Nephron progenitor cell (in vitro differentiated cells): ENCODE measurements at places on chromosomes 6 and 20.

DNA sequence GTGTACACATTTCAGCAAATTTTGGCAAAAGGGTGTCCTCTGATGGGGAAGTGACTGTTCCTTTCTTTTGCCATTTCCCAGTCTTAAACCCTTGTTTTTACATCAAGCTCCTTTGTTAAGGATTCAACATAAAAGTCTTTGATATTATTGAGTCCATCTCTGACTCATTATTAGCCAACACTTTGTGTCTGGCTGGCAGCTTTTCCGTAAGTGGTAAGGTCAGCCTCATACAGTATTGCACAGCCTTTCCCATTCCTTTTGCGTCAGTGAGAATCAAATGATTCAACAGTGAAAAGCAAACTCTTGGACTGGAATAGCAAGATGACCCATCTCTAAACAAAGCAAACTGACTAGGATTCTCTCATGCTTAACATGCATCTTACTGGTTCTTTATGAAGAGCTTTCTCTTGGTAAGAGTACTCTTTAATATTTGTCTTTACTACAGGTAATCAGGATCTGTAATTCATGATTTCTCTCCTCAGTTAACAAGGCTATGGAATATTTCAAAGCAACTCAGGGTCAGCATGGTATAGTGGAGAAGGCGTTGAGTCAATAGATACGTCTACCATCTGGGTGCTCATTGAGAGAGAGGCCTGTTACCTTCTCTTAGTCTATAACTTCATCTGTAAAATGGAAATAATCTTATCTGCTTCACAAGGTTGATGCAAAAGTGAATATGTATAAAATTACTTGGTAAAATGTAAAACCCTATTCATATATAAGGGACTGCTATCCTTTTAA is 183.6 kb downstream of the PRL start:
- H3K4me3 ChIP-seq = no peak overlapping the region
- peaks cover 81% of the 10 kb centered on the region for H3K36me3 ChIP-seq
- H3K27ac ChIP-seq = no peak overlapping the region
- DNase-seq = no peak

DNA sequence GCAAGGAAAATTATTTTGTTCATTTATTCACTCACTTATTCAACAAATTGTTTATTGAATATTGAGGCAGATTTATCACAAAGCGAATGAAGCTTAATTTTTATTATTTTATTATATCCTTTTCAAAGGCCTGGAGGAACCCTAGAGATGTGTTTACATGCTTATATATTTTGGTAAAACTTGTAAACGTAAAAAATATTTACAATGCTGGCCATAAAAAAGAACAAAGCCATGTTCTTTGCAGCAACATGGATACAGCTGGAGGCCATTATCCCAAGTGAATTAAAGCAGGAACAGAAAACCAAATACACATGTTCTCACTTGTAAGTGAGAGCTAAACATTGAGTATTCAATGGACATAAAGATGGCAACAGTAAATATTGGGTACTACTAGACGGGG is 58.8 kb downstream of the ELOVL4 start:
- H3K27ac ChIP-seq = no peak overlapping the region
- H3K4me1 ChIP-seq = no peaks in the 10 kb centered on the region
- H3K27me3 ChIP-seq = peaks cover 5% of the 10 kb centered on the region
- H3K4me3 ChIP-seq = no peak overlapping the region
- DNase-seq = no peak

DNA sequence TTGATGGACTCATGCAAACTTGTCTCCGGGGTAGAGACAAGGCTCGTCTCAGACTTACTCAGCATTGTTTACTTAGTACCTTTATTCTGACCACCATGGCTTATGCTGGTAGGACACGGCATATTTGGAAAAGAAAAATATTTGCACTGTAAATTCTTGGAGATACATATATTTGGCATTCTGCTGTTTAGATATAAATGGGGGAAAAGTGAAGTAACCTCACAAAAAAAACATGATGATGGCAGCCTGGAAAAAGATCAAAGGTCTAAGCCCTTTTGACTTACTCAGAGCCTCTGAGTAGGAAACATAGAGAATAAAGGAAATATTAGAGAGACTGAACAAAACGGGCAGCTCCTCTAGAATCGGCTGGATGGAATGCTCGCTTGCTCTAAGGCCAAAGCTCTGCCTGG is 32.5 kb downstream of the PDE10A start:
- peaks cover 38% of the 10 kb centered on the region for H3K36me3 ChIP-seq
- no peak overlapping the region for H3K4me3 ChIP-seq
- peak overlapping the region; percentile 62 for H3K27ac ChIP-seq
- no peak for DNase-seq
- peaks cover 3% of the 10 kb centered on the region for H3K27me3 ChIP-seq

DNA sequence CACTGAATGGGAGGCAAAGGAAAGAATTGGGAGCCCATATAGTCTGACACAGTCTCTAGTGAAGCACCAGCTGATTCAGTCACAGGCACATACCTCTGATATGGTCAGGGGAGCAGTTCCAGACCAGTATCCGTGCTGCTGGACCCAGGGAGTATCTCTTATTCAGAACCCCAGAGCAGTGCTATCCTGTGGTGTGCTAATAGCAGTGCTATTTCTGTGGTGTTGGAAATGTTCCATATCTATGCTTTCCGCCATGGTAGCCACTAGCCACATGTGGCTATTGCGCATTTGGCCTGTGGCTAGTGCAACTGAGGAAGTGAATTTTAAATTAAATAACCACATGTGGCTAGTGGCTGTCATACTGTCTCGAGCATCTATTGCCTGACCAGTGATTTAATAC is 11.0 kb downstream of the SCUBE3 start:
- peaks cover 14% of the 10 kb centered on the region for H3K4me1 ChIP-seq
- DNase-seq = no peak
- H3K27me3 ChIP-seq = no peaks in the 10 kb centered on the region
- no peak overlapping the region for H3K4me3 ChIP-seq
- H3K36me3 ChIP-seq = peaks cover 26% of the 10 kb centered on the region

- no peaks in the 10 kb centered on the region for H3K36me3 ChIP-seq
- no peaks in the 10 kb centered on the region for H3K27me3 ChIP-seq
- DNase-seq = no peak
- H3K27ac ChIP-seq = no peak overlapping the region
Measured at GRCh38 chr20:20216941-20217340, 151.0 kb upstream of the INSM1 start.

DNA sequence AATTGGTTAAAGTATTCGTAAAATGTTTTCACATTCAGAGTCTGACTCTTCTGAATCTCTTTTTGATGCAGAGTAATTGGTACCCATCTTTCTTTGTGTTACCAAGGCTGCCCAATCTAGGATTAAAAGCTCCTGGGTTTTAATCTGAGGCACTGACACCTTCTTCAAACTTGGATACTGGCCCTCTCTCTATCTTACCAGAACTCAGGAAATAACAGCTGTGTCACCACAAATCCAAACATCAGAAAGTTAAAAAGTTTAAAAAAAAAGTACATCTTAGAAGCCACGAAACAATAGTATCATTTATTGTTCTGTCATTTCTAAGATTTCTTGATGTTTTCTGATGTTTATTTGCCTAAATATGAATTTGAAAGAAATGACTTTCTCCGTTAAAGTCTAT is 255.5 kb upstream of the RUNX2 start:
- no peak for DNase-seq
- H3K36me3 ChIP-seq = peaks cover 2% of the 10 kb centered on the region
- H3K27ac ChIP-seq = no peak overlapping the region
- no peak overlapping the region for H3K4me3 ChIP-seq

DNA sequence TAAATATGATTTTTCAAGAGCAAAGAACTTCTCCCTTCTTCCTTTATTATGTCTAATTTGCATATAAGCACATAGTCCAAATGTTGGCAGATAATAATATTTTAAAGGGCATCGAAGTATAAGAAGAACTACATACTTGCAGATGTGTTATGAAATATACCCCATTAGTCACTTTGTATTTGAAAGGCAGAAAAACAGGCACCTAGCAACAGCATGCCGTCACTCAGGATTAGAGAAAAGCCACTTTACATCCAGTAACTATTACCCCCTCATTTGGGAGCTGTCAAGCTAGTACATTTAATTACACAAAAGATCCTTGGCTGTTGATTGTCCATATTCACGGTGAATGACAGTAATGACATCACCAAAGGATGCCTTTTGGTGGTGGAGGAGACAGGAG is 99.3 kb upstream of the ARMC2 start:
- DNase-seq = no peak
- H3K4me3 ChIP-seq = no peak overlapping the region
- H3K27me3 ChIP-seq = peaks cover 21% of the 10 kb centered on the region
- peaks cover 34% of the 10 kb centered on the region for H3K4me1 ChIP-seq

- no peaks in the 10 kb centered on the region for H3K4me1 ChIP-seq
- no peaks in the 10 kb centered on the region for H3K36me3 ChIP-seq
- H3K4me3 ChIP-seq = no peak overlapping the region
- H3K27me3 ChIP-seq = peaks cover 75% of the 10 kb centered on the region
Measured at GRCh38 chr20:21614980-21615379, 90.5 kb upstream of the PAX1 start.

DNA sequence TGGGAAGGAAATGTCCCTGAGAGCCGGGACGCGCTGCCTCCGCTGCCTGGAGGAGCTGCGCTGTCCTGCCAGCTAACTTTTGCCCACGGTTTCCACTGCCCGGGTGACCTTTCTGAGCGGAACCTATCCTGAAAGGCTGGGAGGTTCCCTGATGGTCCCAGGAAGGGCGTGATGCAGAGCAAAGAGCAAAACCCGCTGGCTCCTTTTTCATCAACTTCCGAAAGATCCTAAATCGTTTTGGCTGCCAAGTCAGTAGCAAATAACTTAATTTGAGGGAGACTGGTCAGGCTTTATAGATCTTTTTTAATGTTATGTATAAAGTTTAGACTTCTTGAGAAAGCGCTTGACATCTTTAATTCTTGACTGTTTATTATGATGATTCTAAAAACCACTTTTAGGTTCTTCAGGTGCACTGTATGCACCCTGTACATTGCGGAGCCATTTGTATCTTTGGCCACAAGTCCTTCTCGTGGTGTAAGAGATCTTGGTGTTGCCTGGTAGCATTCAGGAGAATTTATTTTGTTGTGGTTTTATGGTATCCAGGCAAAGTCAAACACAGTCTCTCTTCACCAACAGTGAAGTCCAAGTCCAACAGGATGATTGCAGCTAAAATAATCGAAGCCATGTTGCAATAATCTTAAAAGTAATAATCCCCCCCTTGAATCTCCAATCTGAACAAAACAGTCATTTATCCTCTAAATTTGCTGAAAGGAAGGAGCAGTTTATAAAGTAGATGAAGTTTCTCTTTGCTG is at the start of gene SYNE1:
Gene SYNE1 (minus strand): TSS at position 67 of the 752 bp plus-strand sequence. CDS start 9,031 bp downstream, outside the sequence.
- H3K27me3 ChIP-seq = peaks cover 78% of the 10 kb centered on the region
- no peaks in the 10 kb centered on the region for H3K36me3 ChIP-seq
- H3K4me3 ChIP-seq = peak within 1 kb of the TSS; percentile 91
- DNase-seq = no peak
- peaks cover 20% of the 10 kb centered on the region for H3K4me1 ChIP-seq

DNA sequence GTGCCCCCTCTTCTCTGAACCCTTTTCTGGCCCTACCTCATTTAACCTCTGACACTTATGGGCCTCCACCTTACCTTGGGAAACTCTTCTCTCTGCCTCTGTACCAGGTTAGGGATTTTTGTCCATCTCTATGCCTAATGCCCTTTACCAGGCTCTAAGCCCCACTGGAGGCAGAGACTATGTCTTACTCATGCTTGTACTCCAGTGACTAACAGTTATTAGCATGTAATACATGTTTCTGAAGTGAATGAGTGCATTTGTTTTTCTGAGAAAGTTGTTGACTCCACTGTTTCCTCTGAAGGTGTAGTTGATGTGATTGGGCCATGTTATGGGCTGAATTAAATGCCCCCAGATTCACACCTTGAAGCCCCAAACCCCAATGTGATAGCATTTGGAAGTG is 234.3 kb downstream of the PACRG start:
- no peak overlapping the region for H3K4me3 ChIP-seq
- no peak overlapping the region for H3K27ac ChIP-seq
- peaks cover 4% of the 10 kb centered on the region for H3K27me3 ChIP-seq
- peaks cover under 1% of the 10 kb centered on the region for H3K4me1 ChIP-seq
- DNase-seq = no peak
- peaks cover 5% of the 10 kb centered on the region for H3K36me3 ChIP-seq

DNA sequence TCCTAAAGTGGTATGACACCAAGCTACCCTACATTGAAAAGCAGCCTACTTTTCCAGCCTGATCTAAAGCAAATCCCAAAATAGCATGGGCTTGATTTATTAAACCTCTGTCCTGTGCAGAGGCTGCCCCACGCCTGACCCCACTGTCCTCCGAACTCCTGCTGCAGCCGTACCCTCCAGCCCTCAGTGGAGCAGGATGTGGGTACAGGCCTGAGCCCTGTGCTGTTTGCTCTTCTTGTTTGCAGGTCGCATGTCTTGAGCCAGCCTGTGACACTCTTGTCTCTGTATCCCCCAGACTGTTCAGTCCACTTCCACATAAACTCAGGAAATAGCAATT is 61.2 kb downstream of the RPP40 start:
- H3K27ac ChIP-seq = peak overlapping the region; percentile 92
- no peak for DNase-seq
- H3K27me3 ChIP-seq = no peaks in the 10 kb centered on the region

DNA sequence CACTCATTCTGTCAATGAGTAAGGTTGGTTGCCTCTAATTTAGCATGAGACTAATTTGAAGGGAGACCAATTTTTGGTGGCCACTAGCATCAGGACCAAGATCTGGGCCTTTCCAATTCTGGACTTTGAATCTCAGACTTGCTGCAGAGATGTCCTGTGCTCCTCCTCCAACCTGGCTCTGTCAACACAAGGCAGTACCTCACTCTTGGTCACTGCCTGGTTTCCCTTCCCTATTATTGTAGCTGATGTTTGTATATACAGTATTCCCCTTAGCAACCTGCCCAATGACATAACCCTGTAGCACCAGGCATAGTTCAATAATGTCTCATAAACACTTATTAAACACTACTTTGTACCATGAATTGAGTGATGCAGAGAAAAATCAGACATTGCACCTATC is 50.4 kb downstream of the UNC5CL start:
- H3K4me1 ChIP-seq = peaks cover 60% of the 10 kb centered on the region
- H3K27me3 ChIP-seq = peaks cover 10% of the 10 kb centered on the region
- H3K36me3 ChIP-seq = peaks cover 16% of the 10 kb centered on the region
- DNase-seq = no peak
- H3K27ac ChIP-seq = no peak overlapping the region

GRCh38 chr6:44976677-44977641 is 351.2 kb upstream of the RUNX2 start:
- H3K36me3 ChIP-seq = peaks cover 32% of the 10 kb centered on the region
- no peaks in the 10 kb centered on the region for H3K4me1 ChIP-seq
- no peak overlapping the region for H3K4me3 ChIP-seq
- H3K27me3 ChIP-seq = no peaks in the 10 kb centered on the region
- H3K27ac ChIP-seq = no peak overlapping the region

DNA sequence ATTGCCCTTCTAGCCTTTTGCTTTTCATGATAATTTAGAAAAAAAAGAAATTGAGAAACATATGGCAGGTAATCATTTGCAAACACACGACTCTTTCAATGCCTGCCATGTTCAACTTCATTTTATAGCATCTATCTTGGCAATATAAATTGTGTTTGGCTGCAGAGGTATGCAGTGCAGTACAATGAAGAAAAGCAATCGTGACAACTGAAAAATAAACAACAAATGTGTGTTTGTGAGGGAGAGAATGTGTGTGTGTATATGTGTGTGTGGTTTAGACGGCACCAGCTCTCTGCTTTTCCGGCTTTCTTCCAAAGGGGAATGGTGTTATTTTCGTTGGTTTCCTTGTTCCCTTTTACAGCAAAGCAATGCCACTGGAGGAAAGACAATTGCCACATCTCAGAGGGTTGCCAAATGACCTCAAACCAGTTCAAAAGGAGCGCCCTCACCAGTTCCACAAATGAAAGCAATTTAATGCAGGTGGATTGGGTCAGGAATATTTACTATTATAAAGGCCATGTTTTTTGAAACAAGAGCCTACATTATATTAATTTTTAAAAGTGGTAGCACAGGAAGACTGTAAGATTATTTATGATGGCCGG is 587.2 kb downstream of the PRKN start:
- no peaks in the 10 kb centered on the region for H3K4me1 ChIP-seq
- H3K27ac ChIP-seq = no peak overlapping the region
- no peaks in the 10 kb centered on the region for H3K27me3 ChIP-seq
- DNase-seq = no peak
- H3K4me3 ChIP-seq = no peak overlapping the region
- no peaks in the 10 kb centered on the region for H3K36me3 ChIP-seq
